NCI-H1048 (cell line): ENCODE measurements at places on chromosomes 4 and X.

DNA sequence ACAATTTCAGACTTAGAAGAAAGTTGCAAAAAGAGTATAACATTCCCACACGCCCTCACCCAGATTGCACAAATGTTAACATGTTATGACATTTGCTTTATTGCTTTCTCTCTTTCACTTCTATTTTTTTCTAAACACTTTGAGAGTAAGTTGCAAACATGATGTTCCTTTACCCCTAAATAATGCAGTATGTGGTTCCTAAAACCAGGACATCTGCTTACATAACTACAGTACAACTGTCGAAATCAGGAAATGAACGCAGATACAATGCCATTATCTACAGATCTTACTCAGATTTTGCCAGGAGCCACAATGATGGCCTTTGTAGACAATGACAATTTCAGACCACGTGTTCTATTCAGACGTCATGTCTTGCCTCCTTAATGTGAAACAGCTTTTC, 22.4 kb downstream of the SH3TC1 start:
- no peak for DNase-seq

DNA sequence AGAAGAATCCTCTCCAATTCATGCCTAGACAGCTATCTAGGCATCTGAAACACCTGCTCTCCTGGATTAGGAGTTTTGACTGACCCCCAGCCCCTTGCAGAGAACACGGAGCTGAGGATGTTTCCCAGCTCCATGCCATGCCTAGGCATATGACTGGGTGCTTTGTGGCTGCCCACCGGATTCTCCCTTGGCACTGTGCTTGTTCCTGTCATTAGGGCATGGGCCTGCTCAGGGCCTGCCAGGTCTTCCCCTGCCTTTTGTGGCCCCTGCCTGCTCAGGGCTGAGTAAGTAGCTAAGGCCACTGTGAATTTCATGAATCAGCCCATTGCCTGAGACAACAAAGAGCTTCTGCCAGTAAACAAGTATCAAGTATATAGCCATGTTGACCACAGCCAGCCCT, 867.4 kb downstream of the TECRL start:
- no peak for DNase-seq

DNA sequence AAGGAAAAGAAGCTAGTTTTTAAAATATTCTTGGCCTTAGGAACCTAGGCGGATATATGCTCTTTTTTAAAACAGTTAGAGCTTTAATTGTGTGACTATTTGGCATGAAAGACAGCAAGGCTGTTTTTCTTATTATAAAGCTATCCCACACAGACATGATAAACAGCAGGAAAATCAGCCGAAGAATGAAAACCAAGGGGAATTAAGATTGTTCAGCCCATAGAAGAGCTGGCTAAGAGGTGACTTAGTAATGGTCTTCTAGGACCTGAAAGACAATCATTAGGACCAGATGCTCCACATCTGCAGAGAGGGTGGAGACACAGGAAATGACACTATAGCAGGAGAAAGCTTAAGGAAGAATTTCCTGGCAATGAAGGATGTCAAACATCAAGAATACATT, 171.4 kb upstream of the NRK start:
- no peak for DNase-seq

- DNase-seq: no peak
Observed at GRCh38 chrX:10158279-10159144, 1.7 kb downstream of the CLCN4 start.

GRCh38 chr4:151992332-151993154, 231.7 kb upstream of the GATB start:
- no peak for DNase-seq

DNA sequence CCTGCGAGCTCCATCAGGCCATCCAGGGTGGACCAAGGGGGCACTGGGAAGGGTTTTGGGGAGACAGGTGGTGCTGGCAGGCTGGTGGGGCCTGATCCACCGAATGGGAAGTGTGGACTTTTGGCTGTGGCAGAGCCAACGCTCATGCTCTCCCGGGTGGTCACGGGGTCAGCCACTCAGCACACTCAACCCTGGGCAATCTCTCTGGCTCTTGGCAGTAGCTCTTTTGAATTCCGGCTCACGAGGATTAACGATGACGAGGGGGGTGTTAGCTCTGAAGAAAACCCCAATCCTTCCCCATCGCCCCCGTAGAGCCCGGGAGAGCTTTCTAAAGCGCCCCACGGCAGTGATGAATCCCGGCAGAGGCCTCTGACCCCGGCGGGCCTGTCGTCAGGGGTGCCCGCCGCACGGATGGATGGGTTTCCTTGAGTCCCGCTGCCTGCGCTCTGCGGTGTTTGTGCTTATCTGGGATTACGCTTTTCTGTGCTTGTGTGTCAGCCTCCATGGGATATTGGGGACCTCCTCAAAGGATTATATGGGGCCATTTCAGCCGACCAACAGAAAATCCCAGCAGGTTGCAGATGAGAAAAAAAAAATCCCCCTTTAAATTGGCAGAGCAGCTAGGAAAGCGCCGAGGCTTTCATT, 156.8 kb upstream of the PSAPL1 start:
- no peak for DNase-seq

GRCh38 chr4:85125688-85126087, 159.2 kb upstream of the WDFY3 start:
- DNase-seq: no peak

GRCh38 chrX:46953597-46953996, 41.4 kb downstream of the JADE3 start:
- no peak for DNase-seq

GRCh38 chr4:18007625-18008024, 13.9 kb downstream of the LCORL start:
- DNase-seq: no peak

- no peak for DNase-seq
Observed at GRCh38 chrX:40950546-40950945, 134.7 kb upstream of the USP9X start.

DNA sequence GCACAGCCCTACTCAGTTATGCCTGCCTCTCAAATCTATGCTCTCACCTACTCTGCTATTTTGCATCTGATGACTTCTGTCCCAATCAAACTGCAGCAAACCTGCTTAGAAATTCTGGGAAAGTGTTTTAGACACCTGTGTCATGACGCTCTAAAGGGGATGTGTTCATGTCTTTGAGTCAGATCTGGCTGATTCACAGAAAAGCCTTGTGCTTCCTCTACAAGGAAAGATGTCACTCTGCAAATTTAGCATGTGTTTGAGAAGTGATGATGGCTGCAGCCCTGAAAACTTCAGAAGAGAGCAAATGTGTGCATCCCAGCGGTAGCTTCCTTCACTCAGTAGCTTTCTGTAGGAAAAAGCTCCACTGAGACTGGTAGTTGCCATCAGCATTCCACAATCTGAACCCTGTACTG, 235.4 kb downstream of the MGST2 start:
- no peak for DNase-seq

DNA sequence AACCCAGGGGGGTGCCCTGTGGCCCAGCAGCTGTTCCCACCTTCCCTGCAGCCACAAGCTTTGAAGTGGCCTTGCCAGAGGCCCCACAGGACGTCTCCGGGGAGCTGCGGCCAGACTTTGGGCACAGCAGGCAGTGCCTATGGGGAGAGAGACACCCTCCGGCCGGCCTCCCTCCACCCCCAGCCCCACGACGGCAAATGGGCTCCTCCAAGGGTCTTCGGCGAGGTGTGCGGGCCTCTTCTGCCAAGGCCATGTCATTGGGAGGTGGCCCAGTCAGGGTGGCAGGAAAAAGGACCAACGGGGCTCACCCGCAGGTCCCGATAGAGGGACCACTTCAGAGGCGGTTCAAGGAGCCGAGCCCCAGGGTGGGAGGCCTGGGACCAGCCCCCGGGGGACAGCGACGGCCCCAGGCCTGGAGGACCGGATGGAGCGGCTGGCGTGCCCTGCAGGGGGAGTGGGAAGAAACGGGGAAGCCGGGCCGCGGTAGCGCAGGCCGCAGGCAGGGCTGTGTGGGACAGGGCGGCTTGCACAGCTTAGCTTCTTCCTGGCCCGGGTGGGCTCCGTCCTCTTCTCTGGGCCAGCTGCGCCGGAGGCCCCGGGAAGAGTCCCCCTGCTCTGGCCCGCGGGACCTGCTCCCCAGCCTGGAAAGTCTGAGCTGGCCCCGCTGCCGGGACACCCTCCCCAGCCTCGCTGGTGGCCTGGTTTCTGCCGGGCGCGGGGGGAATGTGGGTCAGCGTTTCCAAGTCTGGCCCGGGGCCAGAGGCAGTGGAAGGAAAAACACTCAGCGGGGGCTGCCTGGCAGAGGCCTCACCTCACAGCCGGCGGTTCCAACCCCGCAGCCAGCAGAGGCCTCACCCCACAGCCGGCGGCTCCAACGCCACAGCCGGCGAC, 21.9 kb upstream of the SPON2 start:
- DNase-seq: no peak

- no peak for DNase-seq
Observed at GRCh38 chr4:81214881-81215868, at the start of gene PRKG2. Gene PRKG2 (minus strand): TSS chr4:81215222. CDS start chr4:81205047, 10,175 bp downstream.

- no peak for DNase-seq
Observed at GRCh38 chr4:28378109-28378830, 1517.6 kb downstream of the STIM2 start.

- DNase-seq: no peak
Observed at GRCh38 chr4:72076562-72076961, 44.8 kb downstream of the NPFFR2 start.

- DNase-seq: no peak
Observed at GRCh38 chrX:153722704-153723350, 1.4 kb downstream of the BCAP31 start.
